ENCODE measurements at places on chromosomes 11 and 22.

DNA sequence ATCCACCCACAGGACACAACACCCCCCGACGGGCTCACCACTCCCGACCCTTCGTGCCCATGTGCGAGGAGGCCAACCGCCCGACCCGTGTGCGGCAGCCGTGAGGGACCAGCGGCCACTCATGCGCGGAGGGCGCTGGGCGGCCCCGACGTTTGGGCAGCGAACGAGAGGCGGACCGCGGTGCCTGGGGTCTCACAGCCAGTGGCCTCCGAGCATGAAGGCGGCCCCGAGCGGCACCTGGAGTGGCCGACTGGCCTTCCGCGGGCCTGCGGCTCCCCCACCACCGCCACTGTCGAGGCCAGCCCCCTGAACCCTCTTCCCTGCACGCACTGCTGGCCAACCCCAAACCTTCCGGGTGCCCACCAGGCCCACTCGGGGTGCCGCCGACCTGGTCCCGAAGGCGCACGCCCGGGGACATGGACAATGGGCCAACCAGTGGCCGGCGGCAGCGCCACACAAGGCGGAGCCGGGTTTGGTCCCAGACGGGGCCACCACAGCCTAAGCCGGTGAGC is 4274.9 kb upstream of the OR11H1 start:
- no peak for DNase-seq

- DNase-seq, result no peak
These were observed 96.2 kb downstream of the RASSF10 start for GRCh38 chr11:13105237-13105844.

- DNase-seq, result no peak
These were observed 15.7 kb upstream of the PAX6 start for GRCh38 chr11:31826536-31827438.

DNA sequence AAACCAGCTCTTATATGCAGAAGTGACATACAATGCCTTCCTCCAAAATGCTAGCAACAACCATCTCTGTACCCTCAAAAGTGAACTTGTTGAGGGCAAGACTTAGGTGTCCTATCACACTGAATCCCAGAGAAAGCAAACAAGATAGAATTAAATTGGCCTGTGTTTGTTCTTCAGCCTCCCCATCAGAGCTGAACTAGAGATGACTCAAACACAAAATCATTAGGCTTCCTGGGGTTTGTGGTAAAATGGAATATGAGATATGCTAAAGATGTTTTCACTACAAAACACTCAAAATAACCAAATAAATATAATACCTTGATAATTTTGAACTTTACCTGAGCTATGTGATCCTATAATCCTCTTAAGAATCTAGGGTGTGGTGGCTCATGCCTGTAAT is 31.6 kb downstream of the ZNF214 start:
- DNase-seq, result no peak

- DNase-seq, result no peak
These were observed 8.5 kb downstream of the TNNT3 start for GRCh38 chr11:1927848-1928469.

- DNase-seq, result no peak
These were observed 1.8 kb downstream of the GALR3 start for GRCh38 chr22:37824674-37825641.

GRCh38 chr11:23555085-23555484 is 694.8 kb upstream of the CCDC179 start:
- DNase-seq, result no peak

DNA sequence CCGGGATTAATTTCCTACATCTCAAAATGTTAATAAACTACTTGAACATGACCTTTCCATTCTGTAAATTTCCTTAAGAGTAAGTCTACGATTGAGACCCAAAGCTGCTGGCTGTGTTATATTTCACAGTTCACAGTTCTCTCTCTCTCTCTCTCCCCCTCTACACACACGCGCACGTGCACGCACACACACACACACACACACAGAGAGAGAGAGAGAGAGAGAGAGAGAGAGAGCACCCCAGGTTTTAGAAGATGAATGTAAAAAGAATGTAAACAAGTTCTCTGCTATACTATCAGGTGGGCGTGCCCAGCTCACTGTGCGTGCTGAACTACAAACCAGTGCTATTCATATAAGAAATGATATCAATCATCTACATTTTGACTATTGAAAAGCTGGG is 3.3 kb downstream of the BDNF start:
- no peak for DNase-seq

- no peak for DNase-seq
These were observed 341.3 kb downstream of the MIAT start for GRCh38 chr22:26998716-26999115.

DNA sequence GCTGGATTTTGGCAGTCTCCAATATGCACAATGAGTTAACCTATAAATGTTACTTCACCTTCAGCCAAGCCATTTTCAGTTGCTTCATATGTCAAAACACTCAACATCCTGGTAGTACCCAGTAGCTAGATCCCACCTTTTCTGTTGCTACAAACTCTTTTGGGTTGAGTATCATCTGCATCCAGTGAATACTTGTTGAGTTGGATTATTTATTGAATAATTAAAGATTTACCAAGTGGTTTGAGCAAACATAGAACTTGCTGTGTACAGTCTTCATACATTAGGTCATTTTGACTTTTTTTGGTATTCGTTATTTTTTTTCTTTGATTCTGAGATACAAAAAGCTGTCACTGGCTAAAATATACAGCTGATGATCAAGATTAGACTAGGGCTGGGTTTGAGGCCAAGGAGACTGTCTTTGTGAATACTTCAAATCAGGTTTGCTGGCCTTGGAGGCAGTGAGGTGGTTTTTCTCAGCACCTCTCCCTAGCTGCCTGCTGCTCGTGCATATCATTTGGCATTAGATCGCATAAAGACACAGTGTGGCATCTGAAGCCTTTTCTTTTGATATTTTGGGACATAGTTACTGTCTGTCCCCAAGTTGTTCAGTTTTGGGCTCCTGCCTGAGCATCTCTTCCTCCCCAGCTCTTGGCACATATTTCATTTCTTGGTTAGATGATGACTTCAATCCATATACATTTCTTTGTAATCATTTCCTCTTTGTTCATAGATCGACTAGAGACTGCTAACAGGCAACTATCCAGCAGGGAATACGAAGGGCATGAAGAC is 62.8 kb downstream of the AMOTL1 start:
- DNase-seq, result no peak

DNA sequence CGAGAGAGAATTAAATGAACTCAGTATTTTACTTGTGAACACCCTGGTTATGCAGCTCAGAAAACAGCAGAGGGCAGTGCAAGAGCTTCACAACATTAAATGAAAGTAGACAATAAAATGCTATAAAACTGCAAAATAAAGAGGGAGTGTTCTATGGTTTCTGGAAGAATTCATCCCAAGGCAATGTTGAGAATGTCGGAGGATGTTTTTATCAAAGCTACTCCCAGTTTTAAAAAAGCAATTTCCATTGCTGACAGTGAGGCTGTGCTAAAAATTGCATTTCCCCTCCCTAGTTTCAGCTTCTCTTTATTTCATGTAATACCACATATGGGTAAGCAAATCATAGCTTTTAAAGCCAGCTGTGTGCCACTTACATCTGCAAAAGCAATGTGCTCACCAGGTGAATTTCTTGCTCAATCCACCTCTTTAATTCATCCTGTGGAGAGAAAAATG is 296.8 kb downstream of the RAB38 start:
- DNase-seq, result no peak

DNA sequence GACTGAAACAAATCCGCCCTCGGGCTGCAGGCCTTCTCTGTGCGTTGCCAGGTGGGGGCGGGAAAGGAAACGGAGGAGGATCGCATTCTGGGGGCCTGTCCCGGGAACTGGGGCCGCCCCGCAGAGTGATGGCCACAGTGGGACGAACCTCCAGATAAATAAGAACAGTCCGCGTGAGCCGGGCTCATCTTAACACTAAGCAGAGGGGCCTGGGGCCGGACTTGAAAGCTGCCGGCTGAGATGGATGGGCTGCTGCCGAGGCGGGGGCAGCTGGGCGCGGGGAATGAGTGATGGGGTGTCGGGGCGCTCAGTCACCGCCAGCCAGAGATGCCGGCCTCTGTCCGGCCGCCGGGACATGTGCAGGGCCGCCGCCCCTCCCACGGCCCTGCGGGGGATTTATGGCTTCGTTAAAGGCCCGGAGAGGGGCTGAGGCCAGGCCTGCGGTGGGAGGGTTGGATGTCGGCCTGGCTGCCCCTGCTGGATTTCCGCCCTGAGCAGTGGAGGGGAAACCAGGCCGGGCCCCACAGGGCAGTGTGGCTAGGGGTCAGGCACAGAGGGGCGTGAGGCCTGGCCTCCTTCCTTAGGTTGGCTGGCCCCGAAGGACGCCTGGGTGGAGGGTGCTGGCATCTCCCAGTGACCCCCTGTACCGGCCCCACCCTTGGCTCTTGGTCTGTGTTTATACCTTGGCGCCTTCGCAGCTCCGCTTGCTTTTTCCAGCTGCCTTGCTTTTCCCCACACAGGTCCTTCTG is 45.3 kb upstream of the CD82 start:
- DNase-seq, result no peak

DNA sequence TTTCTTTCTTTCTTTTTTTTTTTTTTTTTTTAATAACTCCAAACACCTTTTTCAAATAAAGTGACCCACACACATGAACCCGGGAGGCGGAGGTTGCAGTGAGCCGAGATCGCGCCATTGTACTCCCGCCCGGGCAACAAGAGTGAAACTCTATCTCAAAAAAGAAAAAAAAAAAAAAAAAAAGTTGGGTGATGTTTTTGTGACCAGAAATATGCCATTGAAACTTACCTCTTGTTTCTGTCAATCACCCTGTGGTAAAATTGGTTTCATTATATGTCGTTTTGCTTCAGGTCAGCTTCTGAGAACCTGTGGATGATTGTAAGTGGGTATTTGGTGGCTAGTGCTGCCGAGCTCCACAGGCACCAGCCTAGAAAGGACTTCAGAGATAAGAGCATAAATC is 238.8 kb downstream of the TBC1D22A start:
- DNase-seq, result no peak

GRCh38 chr11:92707665-92708064 is 261.8 kb upstream of the MTNR1B start:
- no peak for DNase-seq

DNA sequence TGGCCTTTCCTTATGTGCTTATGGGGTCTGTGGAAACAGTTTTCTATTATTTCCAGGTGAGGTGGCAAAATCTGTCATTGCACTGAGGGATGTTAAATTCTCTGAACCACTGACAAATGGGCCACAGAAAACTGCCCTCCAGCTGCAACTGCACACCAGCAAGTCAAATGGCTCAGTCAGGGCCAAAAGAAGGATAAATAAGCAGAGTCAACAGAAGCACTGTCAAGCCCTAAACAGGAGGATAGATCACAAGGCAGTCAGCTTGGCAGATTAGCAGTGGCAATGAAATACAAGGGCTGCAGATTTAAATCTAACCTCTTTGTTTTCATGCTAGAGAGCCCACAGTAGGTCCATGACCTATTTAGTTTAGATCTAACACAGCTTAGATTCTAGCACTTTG is 435.6 kb downstream of the ETS1 start:
- no peak for DNase-seq

GRCh38 chr22:28299309-28299708 is 380.3 kb upstream of the PITPNB start:
- DNase-seq, result no peak

DNA sequence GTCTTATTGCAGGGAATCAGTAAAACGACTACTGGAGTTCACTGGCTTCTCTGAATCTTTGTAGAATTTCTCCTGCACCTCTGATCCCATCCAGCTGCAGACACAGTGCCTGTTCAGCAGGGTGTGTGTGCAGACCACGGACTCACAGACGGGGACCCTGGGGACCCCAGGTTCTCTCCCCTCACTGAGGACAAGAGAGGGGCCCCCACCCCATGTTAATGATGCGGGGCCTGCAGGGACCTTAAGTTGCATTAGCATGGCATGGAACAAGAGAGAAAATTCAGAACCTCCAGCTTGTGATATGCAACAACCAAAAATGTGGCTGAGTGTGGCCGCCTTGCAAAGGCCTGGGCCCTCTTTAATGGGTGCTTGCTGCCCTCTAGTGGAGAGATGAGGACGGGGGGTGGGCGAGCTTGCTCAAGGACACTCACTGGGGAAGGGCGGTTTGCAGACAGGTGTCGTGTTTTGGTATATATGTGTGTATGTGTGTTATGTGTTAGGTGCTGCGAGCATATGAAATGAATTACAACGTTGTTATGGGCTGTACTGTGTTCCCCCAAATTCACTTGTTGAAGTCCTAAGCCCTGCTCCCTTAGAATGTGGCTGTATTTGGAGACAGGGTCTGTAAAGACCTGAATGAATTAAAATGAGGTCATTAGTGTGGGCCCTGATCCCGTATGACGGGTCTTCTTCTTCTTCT is 84.4 kb upstream of the SEPTIN5 start:
- DNase-seq, result peak; percentile 86

DNA sequence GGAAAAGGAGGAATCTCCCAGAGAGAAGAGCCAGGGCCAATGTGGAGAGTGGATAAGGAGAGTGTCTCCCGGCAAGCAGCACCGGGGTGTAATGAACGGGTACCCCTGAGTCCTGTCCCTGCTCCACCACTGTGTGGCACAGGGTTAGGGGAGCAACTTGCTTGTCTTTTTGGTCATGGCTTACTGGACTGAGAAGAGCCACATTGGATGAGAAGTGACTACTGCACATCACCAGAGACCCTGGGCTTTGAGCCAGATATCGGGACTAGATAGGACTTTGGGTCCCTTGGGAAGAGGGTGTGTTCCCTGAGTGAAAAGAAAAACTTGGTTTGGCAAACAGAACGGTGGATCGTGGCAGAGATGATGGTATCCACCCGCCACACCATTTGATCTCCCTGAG is 24.6 kb downstream of the SDHAF2 start:
- no peak for DNase-seq

- no peak for DNase-seq
These were observed 69.2 kb downstream of the FANCF start for GRCh38 chr11:22556381-22556780.

DNA sequence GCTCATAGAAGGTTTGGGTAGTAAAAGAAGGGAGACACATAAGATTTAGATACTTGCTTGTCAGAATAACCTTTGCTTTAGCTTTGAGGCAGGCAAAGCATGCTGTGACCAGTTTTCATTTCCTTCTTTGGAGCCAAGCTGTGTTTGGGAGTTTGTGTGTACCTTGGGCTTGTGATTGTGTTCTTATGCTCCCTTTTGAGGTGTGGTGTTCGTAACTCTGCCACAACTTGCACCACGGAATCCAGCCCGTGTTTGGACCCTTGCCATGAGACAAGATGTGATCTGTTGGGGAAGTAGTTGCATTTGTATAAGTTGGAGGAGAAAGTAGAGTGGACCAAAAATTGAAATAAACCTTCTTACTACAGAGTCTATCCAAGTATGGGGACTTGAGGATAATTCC is 34.0 kb downstream of the BMAL1 start:
- no peak for DNase-seq

- DNase-seq, result no peak
These were observed 246.2 kb downstream of the ST3GAL4 start for GRCh38 chr11:126601550-126602215.

DNA sequence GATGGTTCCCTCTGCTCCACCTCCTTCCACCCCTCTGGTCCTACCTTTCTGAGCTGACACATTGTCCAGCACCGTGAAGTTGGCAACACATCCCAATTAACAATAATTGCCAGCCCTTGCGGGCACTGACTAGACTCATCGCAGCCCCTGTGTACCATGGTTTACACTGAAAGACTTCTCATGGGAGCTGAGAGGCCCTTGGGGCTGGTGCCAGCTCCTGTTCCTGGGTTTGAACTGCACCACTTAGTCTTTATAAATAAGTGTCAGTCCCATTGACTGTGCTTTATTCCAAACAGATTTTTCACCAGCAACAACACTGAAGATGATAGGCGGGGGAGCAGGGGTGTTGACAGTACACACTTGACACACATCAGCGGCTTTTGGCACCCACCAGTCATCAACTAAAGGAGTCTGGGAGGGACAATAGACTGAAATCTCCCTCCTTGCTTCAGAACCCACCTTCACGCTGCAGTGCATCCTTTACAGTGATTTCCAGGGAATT is 447.3 kb downstream of the NTM start:
- no peak for DNase-seq
